RWPE2 (cell line): ENCODE measurements at places on chromosomes 7 and 10.
A peak's percentile ranks its signal among the peaks of the same experiment; 100 is the strongest.

DNA sequence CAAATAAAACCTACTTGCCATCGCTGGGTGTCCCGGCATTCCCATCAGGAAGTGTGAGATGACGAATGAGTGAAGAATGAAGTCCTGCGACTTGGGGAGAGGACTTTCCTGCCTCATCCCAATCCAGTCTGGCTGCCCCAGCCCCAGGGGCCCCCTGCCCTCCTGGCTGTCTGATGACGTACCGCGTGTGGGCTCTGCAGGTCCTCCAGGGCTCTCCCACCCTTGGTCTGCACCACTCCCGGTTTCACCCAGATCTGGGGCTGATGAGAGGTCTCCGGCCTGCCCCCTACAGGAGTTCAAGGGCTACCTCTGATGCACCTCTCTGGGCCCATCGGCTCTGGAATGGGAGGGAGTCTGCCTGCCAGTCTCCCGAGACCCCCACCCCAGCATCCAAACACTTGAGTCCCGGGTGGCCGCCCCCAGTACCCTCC, 9.8 kb downstream of the ATP6V1F start:
- no peak overlapping the region for H3K4me3 ChIP-seq
- H3K4me1 ChIP-seq = peaks cover 37% of the 10 kb centered on the region
- no peaks in the 10 kb centered on the region for H3K36me3 ChIP-seq
- H3K27ac ChIP-seq = peak overlapping the region; percentile 23

DNA sequence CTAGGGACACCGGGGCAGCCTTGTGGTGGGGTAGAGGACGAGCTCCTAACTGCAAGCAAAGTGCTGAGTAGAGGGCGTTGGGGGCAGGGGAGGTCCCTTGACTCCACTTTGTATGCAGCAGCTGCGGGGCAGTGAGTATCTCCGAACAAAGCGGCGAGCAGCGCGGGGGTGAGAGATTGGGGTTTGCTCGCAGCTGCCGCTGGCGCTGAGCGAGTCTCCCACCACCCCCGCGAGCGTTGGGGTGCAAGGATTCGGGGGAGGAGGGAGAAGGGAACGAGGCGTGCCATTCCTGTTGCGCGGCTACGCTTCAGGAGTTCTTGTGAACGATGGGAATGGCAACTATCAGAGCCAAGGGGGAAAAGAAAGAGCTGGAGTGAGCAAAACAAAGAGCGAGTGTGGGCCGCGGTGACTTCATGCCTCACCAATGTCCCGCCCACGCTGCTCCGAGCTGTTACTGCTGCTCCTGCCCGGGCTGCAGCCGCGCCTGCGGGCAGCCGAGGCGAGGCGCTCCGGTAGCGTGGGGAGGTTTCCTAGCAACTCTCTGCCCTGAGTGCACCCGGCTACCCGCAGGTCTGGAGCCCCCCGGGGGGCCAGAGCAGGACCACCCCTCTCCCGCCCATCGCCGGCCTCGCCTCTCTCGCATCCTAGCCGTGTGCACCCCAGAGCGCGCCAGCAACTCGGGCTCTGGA, at the start of gene ITGB8:
Gene ITGB8 (plus strand): TSS at position 662 of the 689 bp plus-strand sequence. CDS start 907 bp downstream, outside the sequence.
- H3K36me3 ChIP-seq = no peaks in the 10 kb centered on the region
- peaks cover 30% of the 10 kb centered on the region for H3K4me1 ChIP-seq
- DNase-seq = peak; percentile 92
- H3K4me3 ChIP-seq = peak within 1 kb of the TSS; percentile 48
- H3K27me3 ChIP-seq = no peaks in the 10 kb centered on the region
- H3K27ac ChIP-seq = peak within 1 kb of the TSS; percentile 94

DNA sequence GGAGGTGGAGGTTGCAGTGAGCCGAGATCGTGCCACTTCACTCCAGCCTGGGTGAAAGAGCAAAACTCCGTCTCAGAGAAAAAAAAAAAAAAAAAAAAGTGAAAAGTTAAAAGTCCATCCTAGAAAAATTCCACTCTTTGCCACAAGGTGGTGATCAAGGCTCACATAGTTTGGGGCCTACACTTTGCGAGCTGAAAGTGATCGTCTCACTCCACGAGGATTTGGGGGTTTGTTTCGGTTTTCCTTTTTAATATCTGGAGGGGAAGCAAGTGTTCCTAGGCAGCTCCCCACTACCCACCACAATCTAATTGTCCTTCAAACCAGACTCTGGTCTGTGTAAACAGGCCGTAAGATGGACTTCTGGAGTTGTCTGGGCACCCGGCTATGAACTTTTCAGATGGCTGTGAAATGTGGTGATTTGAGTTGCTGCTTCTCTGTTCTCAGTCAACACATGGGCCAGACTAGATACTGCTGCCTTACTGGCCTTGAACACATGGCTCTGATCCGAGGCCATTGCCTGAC, 27.1 kb downstream of the PRLHR start:
- no peaks in the 10 kb centered on the region for H3K27me3 ChIP-seq
- no peaks in the 10 kb centered on the region for H3K4me1 ChIP-seq
- DNase-seq = no peak

DNA sequence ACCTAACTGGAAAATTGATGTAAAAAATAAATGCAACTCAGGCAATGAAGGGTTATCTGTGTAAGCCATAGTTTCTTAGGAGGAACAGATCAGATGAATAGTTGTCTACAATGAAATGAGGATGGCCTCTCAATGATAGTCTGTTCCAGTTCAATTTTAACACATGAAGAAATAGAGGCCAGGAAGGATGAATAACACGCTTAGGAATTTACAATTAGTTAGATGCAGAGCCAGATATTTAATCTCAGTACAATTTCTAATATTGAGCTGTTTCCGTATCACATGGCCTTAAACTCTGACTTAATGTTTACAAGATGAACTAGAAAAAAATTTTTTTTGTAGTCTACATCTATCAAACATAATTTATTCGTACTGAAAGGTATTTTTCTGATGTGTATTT, 176.6 kb downstream of the GALNT11 start:
- DNase-seq = no peak
- peaks cover 47% of the 10 kb centered on the region for H3K36me3 ChIP-seq
- H3K4me3 ChIP-seq = no peak overlapping the region
- H3K27ac ChIP-seq = no peak overlapping the region
- H3K4me1 ChIP-seq = peaks cover 22% of the 10 kb centered on the region

DNA sequence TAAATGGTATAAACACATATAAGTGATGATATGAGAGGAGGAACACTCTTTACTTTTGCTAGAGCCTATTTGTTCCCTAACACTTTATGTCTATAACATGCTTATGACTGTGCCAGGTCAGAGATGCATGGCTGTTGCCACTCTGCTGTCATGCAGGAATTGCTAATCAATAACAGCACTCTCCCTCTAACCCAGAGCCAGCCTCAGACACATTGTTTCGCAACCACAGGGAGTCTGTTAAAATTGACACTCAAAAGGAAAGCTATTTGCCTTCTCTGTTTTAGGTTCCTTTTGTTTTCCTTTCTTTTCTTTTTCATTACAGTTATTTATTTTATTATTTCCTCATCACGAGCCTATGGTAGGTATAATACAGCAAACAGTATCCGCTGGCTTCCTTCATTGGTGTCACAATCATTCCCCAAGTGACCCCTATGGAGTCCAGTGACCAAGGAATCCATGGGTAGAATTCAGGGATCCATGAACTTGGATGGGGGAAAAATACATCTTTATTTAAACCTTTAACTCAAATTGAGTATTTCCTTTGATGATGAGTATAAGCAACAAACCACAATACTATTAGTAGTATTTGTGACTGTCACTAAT, 6.8 kb downstream of the PON2 start:
- no peak for DNase-seq
- 0 out of 2 replicates have a peak, but pooled peaks cover 4% of the 10 kb centered on the region for H3K36me3 ChIP-seq
- H3K27ac ChIP-seq = no peak overlapping the region
- H3K4me1 ChIP-seq = no peaks in the 10 kb centered on the region

DNA sequence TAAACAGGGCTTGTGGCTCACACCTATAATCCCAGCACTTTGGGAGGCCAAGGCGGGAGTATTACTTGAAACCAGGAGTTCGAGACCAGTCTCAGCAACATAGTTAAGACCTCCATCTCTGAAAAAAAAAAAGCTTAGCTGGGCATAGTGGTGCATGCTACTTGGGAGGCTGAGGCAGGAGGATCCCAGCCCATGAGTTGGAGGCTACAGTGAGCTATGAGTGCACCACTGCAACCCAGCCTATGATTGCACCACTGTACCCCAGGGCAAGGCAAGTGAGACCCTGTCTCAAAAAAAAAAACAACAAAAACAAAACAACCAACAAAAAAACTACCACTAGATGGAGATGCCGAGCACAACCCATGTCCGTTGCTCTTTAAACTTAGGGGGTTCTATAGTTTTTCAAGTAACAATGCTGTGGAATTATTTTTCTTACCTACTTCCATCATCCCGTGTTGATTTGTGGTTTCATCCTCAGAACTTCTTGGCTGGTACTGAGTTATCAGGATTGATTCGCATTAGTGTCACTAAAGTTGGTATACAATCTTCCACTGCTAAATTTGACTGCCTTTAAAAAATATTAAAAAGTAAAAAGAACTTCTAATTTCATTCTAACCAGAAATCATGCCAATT, 12.2 kb upstream of the REPIN1 start:
- no peak overlapping the region for H3K27ac ChIP-seq
- H3K4me1 ChIP-seq = no peaks in the 10 kb centered on the region
- H3K27me3 ChIP-seq = no peaks in the 10 kb centered on the region
- no peak for DNase-seq
- no peaks in the 10 kb centered on the region for H3K36me3 ChIP-seq

DNA sequence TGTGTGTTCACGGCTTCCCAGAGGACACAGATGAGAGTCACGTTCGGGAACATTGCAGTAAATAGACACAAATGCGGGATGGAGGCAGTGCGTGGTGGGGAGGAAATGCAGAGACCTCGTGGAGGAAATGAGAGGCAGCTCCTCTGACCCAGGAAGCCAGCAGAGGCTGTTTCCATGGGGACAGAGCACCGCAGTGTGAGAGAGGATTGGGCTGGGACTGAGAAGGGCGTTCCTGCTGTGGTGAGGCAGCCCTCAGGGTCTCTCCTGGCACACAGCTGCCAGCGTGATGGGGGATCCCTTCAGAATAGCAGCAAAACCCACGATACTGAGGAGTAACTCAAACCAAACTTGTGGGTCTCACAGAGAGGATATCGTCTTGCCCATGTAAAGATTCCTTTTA, 21.7 kb upstream of the BHLHA15 start:
- no peak for DNase-seq
- H3K4me3 ChIP-seq = no peak overlapping the region
- no peaks in the 10 kb centered on the region for H3K27me3 ChIP-seq
- no peaks in the 10 kb centered on the region for H3K4me1 ChIP-seq

DNA sequence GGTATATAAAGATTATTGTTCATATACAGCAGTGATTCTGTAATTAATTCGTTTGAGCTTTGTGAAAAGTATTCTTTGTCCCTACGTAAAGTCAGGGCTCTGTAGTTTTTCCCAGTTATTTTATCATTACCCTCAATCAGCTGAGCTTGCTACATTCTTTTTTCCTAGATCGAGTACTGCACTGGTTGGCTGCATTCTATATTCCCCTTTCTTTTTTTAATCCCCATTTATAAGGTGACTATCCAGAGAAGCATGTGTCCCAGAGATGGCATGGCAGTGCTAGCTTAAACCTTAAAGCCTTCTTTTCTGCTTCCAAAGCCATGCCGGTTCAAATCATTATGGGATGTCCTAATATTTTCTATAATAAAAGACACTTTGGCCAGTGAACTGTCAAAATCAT, 230.1 kb upstream of the CELF2 start:
- no peak overlapping the region for H3K4me3 ChIP-seq
- no peaks in the 10 kb centered on the region for H3K27me3 ChIP-seq
- peak overlapping the region; percentile 95 for H3K27ac ChIP-seq
- no peak for DNase-seq
- H3K36me3 ChIP-seq = peaks cover 33% of the 10 kb centered on the region

DNA sequence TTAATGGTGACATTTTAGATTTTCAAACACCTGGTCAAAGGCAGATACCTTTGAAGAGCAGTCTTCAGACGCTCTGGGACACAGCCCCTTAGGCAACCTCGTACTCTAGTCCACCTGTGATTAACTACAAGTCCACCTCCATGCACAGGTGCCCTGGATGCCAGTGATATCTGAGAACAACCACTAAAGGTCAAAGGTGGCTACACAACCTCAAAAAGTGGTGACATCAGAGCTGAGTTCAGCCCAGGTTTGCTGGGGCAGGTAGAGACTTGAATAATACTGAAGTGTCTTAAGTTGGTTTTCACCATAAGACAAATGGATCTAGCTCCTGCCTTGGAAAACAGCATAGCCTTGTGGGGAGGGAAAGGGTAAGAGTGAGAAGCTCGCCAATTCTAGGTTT, 143.4 kb upstream of the ADO start:
- no peaks in the 10 kb centered on the region for H3K36me3 ChIP-seq
- DNase-seq = no peak
- H3K4me3 ChIP-seq = no peak overlapping the region
- H3K27me3 ChIP-seq = no peaks in the 10 kb centered on the region
- H3K27ac ChIP-seq = no peak overlapping the region
- no peaks in the 10 kb centered on the region for H3K4me1 ChIP-seq

DNA sequence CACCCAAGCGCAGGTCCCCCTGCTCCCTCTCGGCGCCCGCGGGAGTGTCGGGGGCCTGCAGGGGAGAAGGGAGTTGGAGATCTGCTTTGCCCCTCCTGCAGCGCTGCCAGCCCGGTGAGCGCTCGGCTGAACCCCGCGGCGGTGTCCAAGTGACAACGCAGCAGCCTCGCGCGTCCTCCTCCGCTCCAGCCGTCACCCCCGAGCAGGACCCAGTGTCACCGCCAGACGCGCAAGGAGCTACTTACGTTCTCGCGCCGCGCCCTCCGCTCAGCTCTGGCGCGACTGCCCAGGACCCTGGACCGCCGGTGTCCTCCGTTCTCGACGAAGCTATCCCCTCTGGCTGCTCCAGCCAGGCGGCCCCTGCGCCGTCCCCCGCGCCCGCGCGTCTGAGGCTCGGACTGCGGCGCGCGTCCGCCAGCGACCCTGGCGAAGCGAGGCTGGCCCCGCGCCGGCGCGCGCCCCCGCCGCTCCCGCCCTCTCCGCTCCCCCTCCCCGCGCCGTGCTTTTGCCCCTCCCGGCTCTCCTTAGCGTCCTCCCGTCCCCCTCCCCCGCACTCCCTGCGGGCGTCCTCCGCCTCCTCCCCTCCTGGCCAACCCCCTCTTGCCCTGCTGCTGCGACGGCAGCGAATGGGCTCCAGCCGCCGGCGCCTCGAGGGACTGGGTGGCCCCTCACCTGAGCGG, at the start of gene NRCAM:
Gene NRCAM (minus strand): TSS at position 439 of the 680 bp plus-strand sequence. CDS start 216,372 bp downstream, outside the sequence.
- peak within 1 kb of the TSS; percentile 43 for H3K4me3 ChIP-seq
- DNase-seq = peak; percentile 57
- H3K4me1 ChIP-seq = no peaks in the 10 kb centered on the region
